ENCODE measurements at places on chromosomes 3 and 15. TPM values are rescaled to one million over a fixed set of nuclear protein-coding genes. Genes with fewer than 3 reads are reported as not detected.

GRCh38 chr15:90354986-90355385 lies 2.9 kb downstream of the ZNF774 start:
- no peak for DNase-seq

Gene RBP2
- total RNA-seq = not detected

GRCh38 chr3:127535106-127535785 lies 55.3 kb downstream of the TPRA1 start:
- no peak for DNase-seq

- DNase-seq = no peak
These were observed 870 bp upstream of the CHAC1 start for GRCh38 chr15:40952301-40952900.

GRCh38 chr3:152204218-152204617 lies 64.5 kb upstream of the MBNL1 start:
- no peak for DNase-seq

Gene KNL1
- total RNA-seq = 14.2 TPM

GRCh38 chr15:54859982-54860381 lies 336.8 kb downstream of the RSL24D1 start:
- DNase-seq = no peak

Measured in dermis microvascular lymphatic vessel endothelial cell (primary cell).